Dermis microvascular lymphatic vessel endothelial cell (primary cell): ENCODE measurements at places on chromosomes 6 and 20.
A peak's percentile ranks its signal among the peaks of the same experiment; 100 is the strongest.

DNA sequence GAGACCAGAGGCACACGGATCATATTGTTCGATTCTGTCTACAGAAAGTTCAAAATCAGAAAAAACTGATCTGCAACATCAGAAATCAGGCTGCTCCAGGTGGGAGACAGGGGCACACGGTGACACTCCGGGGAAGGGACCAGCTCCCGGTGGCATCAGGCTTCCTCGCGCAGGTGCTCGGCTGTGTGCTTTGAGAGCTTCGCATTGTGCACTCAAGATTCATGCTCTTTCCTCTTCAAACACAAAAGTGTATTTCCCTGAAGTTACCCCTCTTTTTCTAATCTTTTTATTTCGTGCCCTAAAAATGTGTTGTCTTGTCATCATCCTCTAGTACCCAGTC is 108.1 kb downstream of the DLL1 start:
- no peak for DNase-seq

DNA sequence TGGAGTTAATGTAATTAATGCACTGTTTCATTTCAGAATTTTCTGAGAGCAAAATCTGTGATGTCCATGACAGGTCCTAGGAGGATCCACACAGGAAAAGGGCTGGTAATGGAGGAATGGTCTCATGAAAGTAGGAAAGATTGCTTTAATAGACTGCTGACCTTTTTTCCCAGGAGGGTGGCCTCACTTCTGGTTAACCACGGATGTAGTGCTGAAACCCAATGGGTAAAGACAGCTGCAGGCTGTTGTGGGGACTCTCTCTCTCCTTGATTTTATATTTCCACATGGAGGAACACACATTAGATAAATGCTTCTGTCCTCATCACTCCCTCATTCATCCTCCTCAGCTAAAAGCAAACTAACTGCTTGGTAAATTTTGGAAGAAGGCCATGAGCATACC is 23.6 kb upstream of the RIPOR2 start:
- no peak for DNase-seq

DNA sequence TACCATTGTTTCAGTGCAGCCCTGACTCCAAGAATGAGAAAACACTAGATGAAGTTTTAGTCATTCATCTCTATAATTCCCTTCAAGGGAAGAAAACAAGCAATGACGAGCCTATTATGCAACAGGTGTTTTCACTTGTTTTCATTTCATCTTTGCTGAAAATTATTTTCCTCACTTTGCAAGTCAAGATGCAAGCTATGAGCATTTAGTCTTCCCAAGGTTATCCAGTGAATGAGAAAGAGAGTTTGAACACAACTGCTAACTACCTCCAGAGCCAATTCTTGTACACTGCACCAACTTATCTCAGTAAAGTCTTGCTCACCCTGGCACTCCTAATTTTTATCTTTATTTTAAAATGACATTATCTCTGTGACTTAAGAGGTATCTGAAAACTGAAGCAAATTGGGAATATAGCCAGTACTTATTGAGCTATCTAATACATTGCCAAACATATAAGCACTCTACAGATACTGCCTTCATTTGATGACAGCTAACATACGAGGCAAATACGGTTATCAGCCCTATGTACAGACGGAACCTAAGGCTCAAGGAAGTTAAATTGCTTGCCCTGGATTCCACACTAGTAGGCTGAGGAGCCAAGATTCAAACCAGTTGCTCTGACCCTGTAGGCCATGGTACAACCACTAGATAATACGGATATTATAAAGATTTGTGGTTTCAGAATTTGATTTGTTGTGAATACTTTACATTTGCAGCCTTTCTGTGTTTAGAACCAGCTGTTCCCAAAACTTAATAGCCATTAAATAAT is 36.8 kb downstream of the MOXD1 start:
- no peak for DNase-seq

- DNase-seq: no peak
Observed at GRCh38 chr6:105941621-105942412, 144.3 kb upstream of the PRDM1 start.

DNA sequence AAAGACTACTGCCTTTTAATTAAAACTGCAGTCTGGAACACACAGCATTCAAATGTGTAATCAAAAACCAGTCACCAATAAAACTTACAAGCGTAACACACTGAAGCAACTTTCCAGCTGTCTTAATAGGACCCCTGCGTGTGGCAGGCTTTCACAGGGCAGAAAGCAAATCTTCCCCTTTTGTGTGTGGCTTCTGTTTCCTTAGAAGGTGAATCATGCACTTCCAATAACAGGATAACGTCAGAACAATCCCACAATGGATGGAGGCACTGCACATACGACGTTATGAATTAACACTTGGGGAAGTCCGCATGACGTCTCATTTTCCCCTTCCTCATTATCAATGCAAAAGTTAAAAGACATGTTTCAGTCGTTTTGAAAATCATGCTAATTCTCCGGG is 44.8 kb downstream of the INSM1 start:
- peak; percentile 78 for DNase-seq

DNA sequence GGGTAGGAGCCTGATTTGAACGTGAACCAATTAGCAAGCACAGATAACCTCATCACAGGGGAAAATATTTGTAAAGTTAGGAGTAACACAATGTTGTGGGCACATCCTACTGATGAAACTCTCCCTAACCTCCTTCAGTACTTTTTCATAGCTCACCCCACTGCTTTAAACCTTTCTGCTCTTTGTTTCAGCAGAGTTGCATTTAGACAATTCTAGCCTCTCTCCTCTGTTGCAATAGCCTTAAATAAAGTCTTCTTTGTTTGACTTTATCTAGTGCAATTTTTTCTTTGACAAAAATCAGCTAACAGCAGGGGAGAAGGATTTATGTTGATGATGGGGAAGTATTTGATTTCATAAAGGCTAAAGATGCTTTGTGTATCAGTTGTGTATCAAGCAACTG is 14.1 kb downstream of the C6orf141 start:
- no peak for DNase-seq

DNA sequence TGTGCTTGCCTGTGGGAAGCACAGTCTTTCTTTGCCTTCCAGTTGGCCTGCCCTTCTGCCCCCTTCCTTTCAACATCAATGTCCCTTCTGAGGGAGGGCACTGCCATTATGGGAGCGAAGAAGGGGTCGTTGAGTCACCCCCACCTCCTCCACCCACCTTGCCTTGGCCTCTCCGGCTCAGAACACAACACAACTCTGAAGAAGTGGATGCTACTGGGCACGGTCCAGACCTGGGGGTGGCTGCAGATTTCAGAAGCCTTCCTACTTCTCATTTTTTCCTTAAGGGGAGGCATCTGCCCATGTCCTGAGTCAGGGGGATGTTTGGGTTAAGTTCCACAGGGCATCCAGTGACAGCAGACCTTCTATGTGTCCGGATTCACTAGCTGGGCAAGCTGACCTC is 72.1 kb downstream of the GFOD1 start:
- no peak for DNase-seq

- no peak for DNase-seq
Observed at GRCh38 chr6:161215876-161216615, 57.8 kb downstream of the AGPAT4 start.

DNA sequence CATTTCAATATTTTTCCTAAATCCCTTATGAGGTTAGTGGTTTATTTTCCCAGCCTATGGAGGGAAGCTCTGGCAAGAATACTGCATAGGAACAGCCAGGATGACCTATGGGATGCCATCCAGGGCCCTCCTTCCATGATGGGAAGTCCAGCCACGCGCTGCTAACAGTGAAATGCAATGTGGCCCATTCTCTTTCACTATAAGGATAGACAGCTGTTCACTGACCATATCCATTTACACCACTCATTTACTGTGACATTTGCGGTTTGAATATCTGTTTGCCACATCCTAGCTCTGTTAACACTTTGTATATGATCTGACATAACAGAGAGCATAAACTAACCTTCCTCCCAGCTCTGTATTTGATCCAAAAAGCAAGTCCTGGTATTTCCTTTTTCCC is 471.7 kb downstream of the CBLN4 start:
- no peak for DNase-seq

GRCh38 chr6:74946961-74947360 is 258.9 kb downstream of the COL12A1 start:
- peak; percentile 6 for DNase-seq

- DNase-seq: no peak
Observed at GRCh38 chr6:116812051-116812650, 16.7 kb downstream of the GPRC6A start.

GRCh38 chr6:107692351-107692750 is 131.8 kb downstream of the SCML4 start:
- DNase-seq: no peak

- DNase-seq: no peak
Observed at GRCh38 chr6:89781070-89782034, 38.2 kb downstream of the MDN1 start.

GRCh38 chr6:65998544-65998943 is 291.5 kb upstream of the EYS start:
- no peak for DNase-seq

DNA sequence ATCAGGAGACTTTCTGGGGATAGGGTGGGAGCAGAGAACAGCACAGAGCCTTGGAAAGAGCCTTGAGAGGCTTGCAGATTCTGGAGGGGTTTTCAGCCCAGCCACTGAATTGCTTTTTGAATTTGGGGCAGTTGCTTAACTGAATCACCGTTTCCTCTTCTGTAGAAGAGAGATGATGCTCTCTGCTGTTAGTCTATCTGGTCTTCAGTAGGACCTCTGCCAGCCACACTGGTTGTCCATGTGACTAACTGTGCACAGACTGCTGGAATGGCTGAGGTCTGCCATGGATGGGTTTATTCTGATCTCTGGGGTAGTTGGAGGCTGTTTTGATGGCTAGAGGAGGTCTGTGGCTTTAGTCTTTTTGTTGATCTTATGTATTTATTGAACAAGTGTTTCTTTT is 21.4 kb upstream of the PRDM1 start:
- DNase-seq: no peak

GRCh38 chr6:49634092-49634835 is 2.4 kb downstream of the RHAG start:
- DNase-seq: no peak

DNA sequence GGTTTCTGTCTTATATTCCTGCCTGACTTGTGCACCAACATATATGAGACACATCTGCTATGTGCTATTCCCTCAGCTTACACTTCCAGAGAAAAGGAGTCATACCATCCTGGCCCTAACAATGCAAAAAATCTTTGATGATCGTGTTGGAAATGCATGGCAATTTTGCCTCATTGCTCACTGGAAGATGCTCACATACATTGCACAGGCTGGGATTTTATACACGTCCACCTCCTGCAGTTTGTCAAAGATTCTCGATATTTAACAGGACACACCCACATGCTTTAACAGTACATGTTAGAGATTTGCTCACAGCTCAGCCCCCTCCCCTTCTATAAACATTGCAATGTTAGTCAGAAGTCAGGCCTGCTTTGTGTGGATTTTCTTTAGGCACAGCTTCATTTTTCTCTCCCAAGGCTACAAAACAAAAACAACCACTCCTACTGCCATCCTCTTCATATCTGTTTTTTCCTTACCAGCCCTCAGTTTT is 66.1 kb downstream of the ADGB start:
- DNase-seq: no peak

- no peak for DNase-seq
Observed at GRCh38 chr6:31725502-31726350, 2.6 kb downstream of the MPIG6B start.

DNA sequence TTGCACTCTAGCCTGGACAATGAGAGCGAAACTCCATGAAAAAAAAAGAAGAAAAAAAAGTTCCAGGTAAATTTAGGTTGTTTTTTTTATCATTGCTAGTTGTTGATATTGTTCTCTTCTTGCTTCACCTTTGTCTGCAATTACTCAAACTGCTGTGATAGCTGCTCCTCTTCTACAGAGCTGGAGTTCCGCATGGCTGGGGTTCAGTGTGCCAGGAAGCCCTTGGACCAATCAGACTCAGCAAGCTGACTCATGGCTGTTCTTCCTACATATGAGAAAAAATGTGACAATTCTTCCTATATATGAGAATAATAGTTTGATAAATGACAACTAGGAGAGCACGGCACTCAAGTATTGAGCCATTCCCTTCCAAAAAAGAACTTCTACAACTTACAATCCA is 28.4 kb downstream of the DPPA5 start:
- no peak for DNase-seq

- DNase-seq: no peak
Observed at GRCh38 chr6:118391086-118391485, 157.0 kb upstream of the PLN start.

- no peak for DNase-seq
Observed at GRCh38 chr6:52577778-52578463, 1.1 kb upstream of the TRAM2 start.

- no peak for DNase-seq
Observed at GRCh38 chr6:129708496-129709195, 1.3 kb downstream of the ARHGAP18 start.

DNA sequence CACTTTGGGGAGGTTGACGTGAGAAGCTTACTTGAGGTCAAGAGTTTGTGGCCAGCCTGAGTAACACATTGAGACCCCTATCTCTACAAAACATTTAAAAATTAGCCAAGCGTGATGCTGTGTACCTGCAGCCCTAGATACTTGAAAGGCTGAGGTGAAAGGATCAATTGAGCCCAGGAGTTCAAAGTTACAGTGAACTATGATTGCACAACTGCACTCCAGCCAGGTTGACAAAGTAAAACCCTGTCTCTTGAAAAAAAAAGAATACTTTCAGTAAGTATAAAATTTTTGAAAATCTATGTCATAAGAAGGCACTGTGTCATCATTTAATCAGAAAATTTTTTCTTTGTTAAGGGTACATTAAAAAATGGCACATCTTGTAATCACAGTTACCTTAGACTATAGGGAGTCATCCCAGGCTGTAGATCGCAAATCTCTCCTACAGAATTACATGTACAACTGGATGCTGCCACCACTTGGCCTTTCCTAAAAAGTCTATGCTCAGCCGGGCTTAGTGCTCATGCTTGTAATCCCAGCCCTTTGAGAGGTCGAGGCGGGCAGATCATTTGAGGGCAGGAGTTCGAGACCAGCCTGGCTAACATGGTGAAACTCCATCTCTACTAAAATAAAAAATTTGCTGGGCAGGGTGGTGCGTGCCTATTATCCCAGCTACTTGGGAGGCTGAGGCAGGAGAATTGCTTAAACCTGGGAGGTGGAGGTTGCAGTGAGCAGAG is 17.0 kb upstream of the MRS2 start:
- DNase-seq: no peak

- DNase-seq: no peak
Observed at GRCh38 chr20:23212464-23212995, 126.4 kb upstream of the CD93 start.

DNA sequence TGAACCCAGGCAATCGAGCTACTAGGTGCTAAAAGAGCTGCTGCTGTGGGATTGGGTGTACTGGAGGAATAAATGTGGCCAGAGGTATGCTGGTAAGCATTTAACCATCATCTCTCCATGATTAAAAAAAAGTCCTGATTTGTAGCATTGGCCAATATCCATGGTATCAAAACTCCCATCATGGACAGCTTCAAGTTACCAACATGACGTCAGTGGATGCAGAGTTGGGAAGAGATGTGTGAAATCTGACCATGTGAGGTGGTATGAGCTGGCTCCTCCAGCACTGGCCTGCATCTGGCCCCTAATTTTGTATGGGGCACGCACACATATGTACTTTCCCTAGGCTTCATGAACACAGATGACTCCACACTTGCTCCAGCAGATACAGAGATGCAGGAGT is 11.7 kb downstream of the BPIFB4 start:
- no peak for DNase-seq

GRCh38 chr6:107957308-107957908 is 600 bp downstream of the SEC63 start:
- DNase-seq: peak; percentile 92
